ENCODE measurements at places on chromosomes 6 and 20.

GRCh38 chr6:139010674-139011073 is 17.9 kb upstream of the ABRACL start:
- no peak for DNase-seq

DNA sequence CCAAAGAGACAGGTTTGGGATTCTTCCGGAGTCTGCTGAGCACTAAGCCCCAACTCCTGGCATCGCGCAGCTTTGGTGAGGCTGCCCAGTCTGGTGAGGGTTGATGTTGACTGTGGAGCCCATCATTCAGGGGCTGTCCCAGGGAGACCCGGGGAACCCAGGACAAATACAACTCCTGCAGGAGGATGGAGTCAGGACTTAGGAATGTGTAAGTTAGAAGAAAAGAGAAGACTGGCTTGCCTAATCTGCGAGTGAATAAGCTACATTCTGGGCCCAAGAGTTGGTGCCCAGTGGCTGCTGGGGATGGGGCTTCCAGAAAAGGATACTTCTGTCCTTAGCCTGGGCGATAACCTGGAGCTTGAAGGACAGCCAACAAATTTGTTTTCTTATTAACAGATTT is 47.9 kb downstream of the STK35 start:
- DNase-seq: no peak

- DNase-seq: no peak
Observed at GRCh38 chr20:41030531-41031242, 2.1 kb downstream of the TOP1 start.

DNA sequence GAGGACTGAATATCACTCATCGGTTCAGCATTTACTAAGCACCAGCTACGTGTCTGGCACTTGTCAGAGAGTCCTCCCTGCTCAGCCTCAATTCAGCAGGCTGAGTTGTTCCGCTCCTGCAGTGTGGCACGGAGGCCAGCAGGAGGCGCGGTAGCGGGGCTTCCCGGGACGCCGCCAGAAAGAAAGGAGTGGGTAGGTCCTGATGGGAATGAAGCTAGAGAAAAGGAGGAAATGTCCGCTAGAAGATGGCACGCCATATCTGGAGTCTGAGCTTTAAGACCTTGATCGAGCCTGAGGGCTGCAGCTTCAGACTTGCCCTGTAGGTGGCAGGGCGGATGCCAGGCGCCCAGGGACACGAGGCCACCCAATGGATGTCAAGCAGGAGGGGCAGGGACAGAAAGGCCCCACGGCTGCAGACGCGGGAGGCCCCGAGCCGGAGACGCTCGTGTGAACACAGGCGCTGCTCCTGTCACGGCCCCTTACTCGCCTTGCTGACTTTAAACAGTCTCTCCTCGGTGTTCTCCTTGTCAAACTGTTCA is 18.7 kb downstream of the SERPINB6 start:
- no peak for DNase-seq

- DNase-seq: no peak
Observed at GRCh38 chr6:16774437-16774836, 13.2 kb upstream of the ATXN1 start.

DNA sequence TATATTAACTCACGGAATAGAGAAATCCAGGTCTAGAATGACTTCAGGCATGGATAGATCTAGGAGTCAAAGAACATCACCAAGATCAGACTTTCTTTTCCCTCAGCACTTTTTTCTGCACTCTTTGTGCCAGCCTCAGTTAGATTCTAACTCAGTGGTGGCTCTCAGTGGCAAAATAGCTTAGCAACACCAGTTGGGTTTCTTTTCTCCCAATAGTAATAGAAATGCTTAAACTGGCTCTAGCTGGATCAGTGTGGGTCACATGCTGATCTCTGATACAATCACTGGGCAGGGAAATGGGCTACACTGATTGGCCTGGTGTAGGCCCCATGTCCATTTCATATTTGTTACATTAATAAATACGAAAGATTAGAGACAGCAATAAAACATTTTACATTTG is 44.2 kb upstream of the ARFGEF2 start:
- no peak for DNase-seq

DNA sequence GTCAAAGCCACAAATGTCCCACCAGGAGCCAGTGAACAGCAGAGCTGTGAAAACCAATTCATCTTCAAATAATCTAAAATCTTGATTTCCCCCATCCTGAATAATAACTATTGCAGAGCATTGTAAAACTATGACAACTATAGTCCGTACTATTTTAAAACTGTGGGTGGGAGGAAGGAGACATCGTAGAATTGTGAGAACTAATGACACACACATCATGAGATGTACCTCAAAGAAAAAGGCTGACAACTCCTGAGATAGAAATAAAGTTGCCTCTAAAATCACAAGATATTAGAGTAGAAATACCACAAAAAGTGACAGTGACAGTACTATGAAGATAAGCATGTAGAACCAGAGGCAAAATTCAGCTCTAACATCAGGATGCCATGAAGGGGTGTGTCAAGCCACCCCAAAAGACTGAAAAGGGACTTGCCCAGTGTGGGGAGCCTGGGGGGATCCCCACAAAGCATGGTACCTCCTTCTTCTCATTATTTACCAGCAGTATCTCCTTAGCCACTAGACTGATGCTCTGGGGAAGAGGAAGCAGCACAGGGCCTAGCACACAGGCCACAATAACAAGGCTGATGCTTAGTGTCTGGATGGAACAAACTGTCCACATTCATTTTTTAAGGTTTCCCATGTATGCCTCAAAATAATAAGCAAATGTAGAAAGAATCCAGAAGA is 13.4 kb downstream of the NAPB start:
- no peak for DNase-seq

GRCh38 chr20:45445805-45446562 is 23.6 kb upstream of the WFDC2 start:
- no peak for DNase-seq
